ENCODE measurements at places on chromosomes 7 and 10. TPM values are rescaled to one million over a fixed set of nuclear protein-coding genes. Genes with fewer than 3 reads are reported as not detected.

- no peak for DNase-seq
Measured at GRCh38 chr7:143205560-143206293, 16.1 kb upstream of the TAS2R40 start.

- DNase-seq, result no peak
Measured at GRCh38 chr10:61487506-61487905, 34.3 kb upstream of the TMEM26 start.

DNA sequence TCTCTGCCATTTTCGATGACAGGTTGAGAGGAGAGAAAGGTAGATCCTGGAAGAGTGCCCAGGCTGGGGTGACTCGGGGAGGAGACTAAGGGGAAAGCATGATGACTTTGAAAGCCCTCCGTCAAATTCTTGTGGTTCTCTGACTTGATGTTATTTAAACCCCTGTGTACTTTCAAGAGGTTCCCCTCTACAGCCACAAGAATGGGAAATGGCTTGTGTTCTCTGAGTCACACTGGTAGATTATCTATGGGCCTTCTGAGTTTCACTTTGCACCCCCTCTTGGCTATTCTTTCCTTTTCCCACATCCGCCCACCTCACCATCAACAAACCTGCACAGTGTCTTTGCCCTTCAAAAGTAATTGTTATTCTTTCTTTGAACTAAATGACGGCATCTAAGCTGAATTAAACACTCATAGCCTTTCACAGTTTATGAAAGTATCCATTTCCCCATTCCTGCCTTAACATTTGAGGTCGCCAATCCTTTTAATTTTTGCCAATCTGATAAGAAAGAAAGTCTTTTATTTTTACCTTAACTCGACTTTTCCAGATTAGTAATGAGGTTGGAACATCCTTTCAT, 24.1 kb downstream of the PRF1 start:
- DNase-seq, result no peak

Gene SLC16A12
- 3.1 TPM for total RNA-seq

- DNase-seq, result no peak
Measured at GRCh38 chr7:99679032-99679399, 780 bp downstream of the CYP3A5 start.

GRCh38 chr7:27173956-27174873, at the start of gene HOXA10:
TSS of gene HOXA10 (minus strand) at chr7:27174320. CDS start at chr7:27174306, 14 bp downstream.
- peak; percentile 47 for DNase-seq

GRCh38 chr10:451021-451471, 238.4 kb downstream of the DIP2C start:
- no peak for DNase-seq

DNA sequence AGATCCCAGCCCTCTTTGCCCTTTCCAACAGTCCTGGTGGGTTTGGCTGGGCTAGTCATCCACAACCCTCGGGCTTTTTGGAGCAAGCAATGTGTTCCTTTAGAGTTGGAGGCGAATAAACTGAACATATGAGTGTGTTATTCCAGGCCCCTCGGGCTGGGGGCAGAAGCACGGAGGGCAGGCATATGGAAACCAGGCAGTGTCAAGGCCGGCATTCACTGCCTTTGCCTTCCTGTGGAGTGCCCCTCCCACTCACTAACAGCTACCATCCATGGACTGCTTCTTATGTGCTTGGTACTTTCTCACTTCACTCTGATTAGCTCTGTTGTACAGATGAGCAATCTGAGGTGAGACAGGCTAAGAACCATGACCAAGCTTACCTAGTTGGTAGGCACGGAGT, 53.9 kb upstream of the EFCAB10 start:
- no peak for DNase-seq

Gene EXOC4
- total RNA-seq, result 30.8 TPM
